ENCODE measurements at places on chromosomes 16 and 17. TPM values are rescaled to one million over a fixed set of nuclear protein-coding genes. Genes with fewer than 3 reads are reported as not detected.

Gene TPSD1
- total RNA-seq: not detected

Gene HAS3
- total RNA-seq: 0.26 TPM

Gene PDIA2
- 517 TPM for total RNA-seq

Gene DOK4
- total RNA-seq: 33.0 TPM

Gene GP1BA
- total RNA-seq: not detected

Gene TMIGD1
- not detected for total RNA-seq

Gene ABCC12
- not detected for total RNA-seq

Gene CA10
- not detected for total RNA-seq

Gene JPH3
- not detected for total RNA-seq

Gene SCARF1
- total RNA-seq: 15.5 TPM

Gene HCRT
- total RNA-seq: not detected

Gene CDK3
- 4.9 TPM for total RNA-seq

Gene AANAT
- total RNA-seq: not detected

Gene CRISPLD2
- total RNA-seq: 129 TPM

Gene TMEM114
- not detected for total RNA-seq

Gene CRYM
- not detected for total RNA-seq

Gene PYY
- not detected for total RNA-seq

Gene SPNS2
- 19.2 TPM for total RNA-seq

Data from body of pancreas (tissue), 4 donors.